ENCODE measurements at places on chromosomes 5 and 9.

DNA sequence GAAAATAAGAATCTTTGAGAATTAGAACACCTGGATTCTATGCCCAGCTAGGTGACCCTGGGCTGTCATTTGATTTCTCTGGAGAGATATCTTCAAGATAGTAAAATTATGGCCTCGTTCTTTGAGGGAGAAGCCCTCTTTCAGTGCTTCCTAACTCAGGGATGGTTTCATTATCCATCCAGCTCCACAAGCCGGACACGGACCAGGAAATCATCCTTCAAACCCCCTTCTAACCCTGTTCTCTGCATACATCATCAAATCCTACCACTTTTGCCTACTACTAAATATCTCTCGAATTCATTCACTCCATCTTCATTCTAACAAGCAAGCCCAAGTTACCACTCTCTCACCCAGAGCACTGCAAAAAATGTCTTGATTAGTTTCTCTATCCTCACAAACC, 57.2 kb downstream of the MAPKAP1 start:
- no peak for DNase-seq

- DNase-seq, result no peak
These were observed 32.6 kb upstream of the ACOT12 start for GRCh38 chr5:81426359-81427030.

- no peak for DNase-seq
These were observed 194.0 kb downstream of the SEMA6A start for GRCh38 chr5:116380621-116381020.

DNA sequence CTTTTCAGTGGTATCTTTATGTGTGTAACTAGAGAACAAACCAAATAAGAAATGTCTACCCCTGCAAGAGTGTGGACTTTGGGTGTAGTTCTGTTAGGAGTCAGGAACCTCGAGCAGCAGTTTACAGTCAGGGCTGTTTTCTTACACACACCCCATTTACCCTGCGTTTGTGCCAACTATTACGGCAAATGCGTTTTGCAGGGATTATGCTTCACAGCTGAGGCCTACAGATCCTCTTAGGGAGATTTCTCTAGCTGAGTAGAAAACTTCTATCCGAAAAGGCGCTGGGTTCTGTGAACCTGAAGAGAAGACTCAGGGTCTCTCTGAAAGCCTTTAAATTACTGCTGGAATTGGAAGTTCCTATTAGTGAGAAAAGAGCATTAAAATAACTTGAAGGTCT, 51.4 kb downstream of the ACER2 start:
- no peak for DNase-seq

- DNase-seq, result no peak
These were observed 479.8 kb upstream of the CTNND2 start for GRCh38 chr5:12384005-12384404.

- DNase-seq, result no peak
These were observed 283.3 kb downstream of the GABRB2 start for GRCh38 chr5:161263191-161263590.

GRCh38 chr9:11064909-11065308, 452.1 kb upstream of the PTPRD start:
- DNase-seq, result no peak
